ENCODE measurements at places on chromosomes 16 and 17.

- peak; percentile 28 for DNase-seq
Measured at GRCh38 chr17:31490019-31490650, 98.7 kb downstream of the RAB11FIP4 start.

GRCh38 chr17:2195729-2196128, 107.9 kb downstream of the SMG6 start:
- no peak for DNase-seq

- DNase-seq = no peak
Measured at GRCh38 chr16:24822542-24822941, 23.2 kb upstream of the SLC5A11 start.

DNA sequence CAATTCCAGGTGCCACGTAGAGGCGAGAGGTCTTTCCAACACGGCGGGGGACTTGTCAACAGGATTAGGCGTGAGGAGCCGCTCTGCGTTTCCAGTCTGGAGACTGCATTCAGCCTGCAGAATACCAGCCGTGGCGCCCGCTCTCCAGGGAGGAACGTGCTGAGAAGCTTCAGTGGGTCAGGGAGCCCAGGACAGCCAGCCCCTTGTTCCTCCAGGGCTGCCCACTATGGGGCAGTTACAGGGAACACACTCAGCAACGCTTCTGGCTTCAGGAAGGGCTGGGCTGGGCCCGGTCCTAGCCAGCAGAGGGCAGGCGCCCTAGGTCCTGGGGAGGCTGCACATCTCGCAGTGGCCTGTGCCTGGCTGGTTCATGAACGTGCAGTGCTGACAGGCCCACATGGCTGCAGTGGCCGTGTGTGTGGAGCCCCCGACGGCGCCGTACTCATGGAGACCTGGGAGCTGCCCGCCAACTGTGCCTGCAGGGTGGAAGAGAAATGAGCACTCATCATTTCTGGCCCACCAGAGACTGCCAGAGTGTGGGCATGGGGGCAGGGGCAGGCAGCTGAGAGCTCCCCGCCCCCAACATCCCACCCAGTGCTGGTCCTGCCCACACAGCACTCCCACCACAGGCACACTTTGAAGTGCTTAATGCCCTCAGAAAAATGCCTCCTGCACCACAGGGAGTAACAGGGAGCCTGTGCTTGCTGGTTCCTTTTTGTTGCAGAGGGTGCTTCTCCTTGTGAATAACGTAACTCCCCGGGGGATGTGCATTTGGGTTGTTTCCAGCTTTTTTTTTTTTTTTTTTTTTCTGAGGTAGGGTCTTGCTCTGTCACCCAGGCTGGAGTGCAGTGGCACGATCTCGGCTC, 7.0 kb upstream of the FAAP100 start:
- DNase-seq = peak; percentile 61

DNA sequence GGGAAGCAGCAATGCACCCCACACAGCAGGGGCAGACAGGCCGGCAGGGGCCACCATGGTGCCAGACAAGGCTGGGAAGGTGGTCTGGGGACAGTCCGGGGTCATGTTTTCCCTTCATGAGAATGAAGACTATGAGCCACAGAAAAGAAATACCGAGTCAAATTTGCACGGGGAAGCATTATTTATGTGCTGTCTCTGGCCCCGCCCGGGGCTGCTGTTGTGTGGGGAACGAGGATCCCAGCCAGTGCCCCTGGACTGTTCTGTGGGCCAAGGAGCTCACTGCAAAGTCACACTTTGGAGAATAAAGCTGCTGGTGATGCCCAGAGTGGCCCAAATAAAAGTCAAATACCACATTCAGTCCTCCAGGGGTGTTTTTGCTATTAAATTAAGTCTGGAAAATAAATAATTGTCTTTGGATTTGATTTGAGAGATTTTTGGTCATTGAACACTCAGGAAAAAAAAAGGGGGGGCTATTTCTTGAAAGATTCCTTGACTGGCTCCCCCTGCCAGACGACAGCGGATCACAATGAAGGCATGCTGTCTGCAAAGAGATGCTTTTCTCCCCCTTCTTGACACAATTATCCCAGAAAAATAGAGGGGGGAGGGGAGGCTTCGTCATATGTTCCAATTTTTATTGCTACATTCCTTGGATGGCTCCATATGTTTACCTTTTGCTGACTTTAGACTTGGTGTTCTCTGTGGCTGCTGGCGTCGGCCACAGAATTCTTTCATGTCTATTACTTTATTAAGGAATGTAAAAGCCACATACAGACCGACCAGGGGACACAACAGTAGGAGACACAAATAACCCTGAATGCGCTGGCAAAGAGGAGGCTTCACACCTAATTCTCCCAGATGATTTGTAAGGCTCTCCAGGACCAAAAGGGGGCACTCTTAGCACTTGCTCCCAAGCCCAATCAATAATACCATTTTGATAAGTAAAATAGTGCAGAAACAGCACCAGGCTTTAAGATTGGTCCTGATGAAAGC, 27.1 kb upstream of the ANKFN1 start:
- DNase-seq = peak; percentile 76

GRCh38 chr16:81693041-81693743, 85.9 kb upstream of the PLCG2 start:
- no peak for DNase-seq

- no peak for DNase-seq
Measured at GRCh38 chr17:78795861-78796516, 13.9 kb upstream of the CYTH1 start.

GRCh38 chr17:81074875-81075274, 39.9 kb downstream of the BAIAP2 start:
- DNase-seq = no peak
